T-helper 2 cell treated with Interferon-gamma antibody and Interleukin-4, amounts not matched to agents 5 μg/mL and 100 μg/mL, for 36 hours (primary cell): ENCODE measurements at places on chromosomes 16 and 17.

- H3K4me3 ChIP-seq, result no peak overlapping the region
- DNase-seq, result no peak
- H3K27ac ChIP-seq, result peak overlapping the region; percentile 57
- H3K4me1 ChIP-seq, result peaks cover 11% of the 10 kb centered on the region
Measured at GRCh38 chr17:16085066-16085699, 85.6 kb downstream of the TTC19 start.

DNA sequence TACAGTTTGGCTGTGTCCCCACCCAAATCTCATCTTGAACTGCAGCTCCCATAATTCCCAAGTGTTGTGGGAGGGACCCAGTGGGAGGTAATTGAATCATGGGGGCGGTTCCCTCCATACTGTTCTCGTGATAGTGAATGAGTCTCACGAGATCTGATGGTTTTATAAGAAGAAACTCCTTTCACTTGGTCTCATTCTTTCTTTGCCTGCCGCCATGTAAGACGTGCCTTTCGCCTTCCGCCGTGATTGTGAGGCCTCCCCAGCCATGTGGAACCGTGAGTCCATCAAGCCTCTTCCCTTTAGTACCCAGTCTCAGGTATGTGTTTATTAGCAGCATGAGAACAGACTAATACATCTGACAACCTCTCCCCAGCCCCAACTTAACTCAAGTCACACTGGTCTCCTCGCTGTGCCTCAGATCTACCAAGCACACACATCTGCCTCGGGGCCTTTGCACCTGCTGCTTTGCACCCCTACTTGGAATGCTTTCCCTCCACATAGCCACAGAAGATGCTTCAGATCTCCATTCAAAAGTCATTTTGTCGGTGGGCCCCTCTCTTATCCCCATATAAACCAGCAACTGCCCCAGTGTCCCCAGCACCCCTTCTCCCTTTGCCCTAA, 74.4 kb downstream of the RPH3AL start:
- H3K27ac ChIP-seq, result no peak overlapping the region
- no peak for DNase-seq
- no peaks in the 10 kb centered on the region for H3K36me3 ChIP-seq
- no peak overlapping the region for H3K4me3 ChIP-seq
- no peaks in the 10 kb centered on the region for H3K4me1 ChIP-seq
- H3K27me3 ChIP-seq, result no peaks in the 10 kb centered on the region

DNA sequence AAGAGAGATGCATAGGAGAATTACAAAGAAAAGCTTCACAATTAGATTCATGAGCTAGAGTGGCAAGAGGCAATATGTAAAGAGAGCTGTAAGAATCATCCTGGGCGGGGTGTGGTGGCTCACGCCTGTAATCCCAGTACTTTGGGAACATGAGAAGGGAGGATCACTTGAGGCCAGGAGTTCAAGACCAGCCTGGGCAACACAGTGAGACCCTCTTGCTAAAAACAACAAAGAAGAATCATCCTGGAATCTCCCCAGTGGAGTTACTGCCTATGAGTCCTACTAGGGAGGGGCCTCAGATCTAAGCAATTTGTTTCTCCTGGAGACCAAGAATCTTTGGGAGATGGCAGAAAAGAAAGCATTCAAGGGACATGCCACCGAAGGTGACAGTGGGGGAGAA, 119.1 kb downstream of the HIC1 start:
- peaks cover 46% of the 10 kb centered on the region for H3K36me3 ChIP-seq
- peaks cover 24% of the 10 kb centered on the region for H3K4me1 ChIP-seq
- H3K27ac ChIP-seq, result peak overlapping the region; percentile 52

GRCh38 chr16:9212621-9213020, 121.2 kb downstream of the HAPSTR1 start:
- H3K27ac ChIP-seq, result no peak overlapping the region
- H3K4me3 ChIP-seq, result no peak overlapping the region

- no peak overlapping the region for H3K27ac ChIP-seq
- no peaks in the 10 kb centered on the region for H3K36me3 ChIP-seq
- peak overlapping the region; percentile 22 for H3K4me3 ChIP-seq
- DNase-seq, result no peak
- no peaks in the 10 kb centered on the region for H3K27me3 ChIP-seq
Measured at GRCh38 chr17:43658900-43659299, 2.8 kb downstream of the MEOX1 start.

DNA sequence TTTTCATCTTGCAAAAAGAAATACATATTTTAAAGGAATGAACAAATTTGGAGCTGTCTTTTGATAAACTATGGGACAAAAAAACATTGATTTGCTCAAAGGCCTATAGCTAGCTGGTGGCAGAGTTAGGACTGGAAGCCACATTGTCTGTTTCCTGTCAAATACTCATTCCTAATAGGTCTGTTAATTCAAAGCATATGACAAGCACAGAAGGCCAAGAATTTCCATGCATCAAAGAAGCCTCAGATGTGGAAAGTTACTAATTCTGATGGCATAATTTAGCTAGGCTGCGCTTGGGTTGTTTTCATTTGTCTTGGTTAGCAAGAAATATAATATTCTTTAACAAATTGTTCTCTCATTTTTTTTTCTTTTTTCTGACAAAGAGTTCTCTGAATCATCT, 98.0 kb downstream of the CDK5R1 start:
- H3K4me3 ChIP-seq, result no peak overlapping the region
- peaks cover 9% of the 10 kb centered on the region for H3K36me3 ChIP-seq
- DNase-seq, result no peak
- no peaks in the 10 kb centered on the region for H3K4me1 ChIP-seq
- H3K27me3 ChIP-seq, result peaks cover 5% of the 10 kb centered on the region
- no peak overlapping the region for H3K27ac ChIP-seq

DNA sequence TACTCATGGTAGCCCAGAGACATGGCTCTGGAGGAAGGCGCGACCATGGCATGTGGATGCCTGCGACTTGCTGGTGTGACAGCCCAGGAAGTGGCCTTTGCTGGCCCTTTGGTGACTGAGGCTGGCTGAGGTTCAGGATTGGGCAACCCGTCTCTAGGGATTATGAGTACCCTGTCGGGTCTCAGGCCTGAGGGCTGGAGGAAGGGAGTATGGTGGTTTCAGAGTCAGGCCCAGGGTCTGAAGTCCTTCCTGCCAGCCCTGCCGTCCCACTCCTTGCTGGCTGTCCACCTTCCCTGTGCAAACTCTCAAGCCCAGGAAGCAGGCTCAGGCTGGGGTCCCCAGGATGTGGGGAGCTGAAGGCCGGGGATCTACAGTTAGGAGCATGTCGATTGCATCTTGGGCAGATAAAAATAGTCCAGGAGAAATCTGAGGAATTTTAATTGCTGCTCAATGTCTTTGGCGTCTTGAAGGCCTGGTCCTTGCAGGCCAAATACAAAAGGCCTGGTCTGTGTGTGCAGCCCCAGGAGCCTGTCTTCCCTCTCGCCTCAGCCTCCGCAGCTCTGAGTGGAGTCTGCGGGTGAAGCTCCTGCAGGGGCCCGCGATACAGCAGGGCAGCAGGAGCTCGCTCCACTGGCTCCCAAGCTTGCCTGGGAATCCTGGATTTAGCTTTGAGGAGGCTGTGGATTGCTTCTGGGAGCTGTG, 52.5 kb downstream of the NKD1 start:
- no peaks in the 10 kb centered on the region for H3K36me3 ChIP-seq
- H3K4me1 ChIP-seq, result peaks cover 4% of the 10 kb centered on the region
- H3K27ac ChIP-seq, result no peak overlapping the region
- H3K27me3 ChIP-seq, result no peaks in the 10 kb centered on the region
- DNase-seq, result no peak

GRCh38 chr16:82317411-82318167, 147.6 kb upstream of the MPHOSPH6 start:
- H3K27ac ChIP-seq, result no peak overlapping the region
- no peak overlapping the region for H3K4me3 ChIP-seq
- H3K27me3 ChIP-seq, result no peaks in the 10 kb centered on the region
- no peaks in the 10 kb centered on the region for H3K4me1 ChIP-seq
- no peak for DNase-seq
- no peaks in the 10 kb centered on the region for H3K36me3 ChIP-seq

- no peak for DNase-seq
- H3K4me1 ChIP-seq, result no peaks in the 10 kb centered on the region
- H3K27ac ChIP-seq, result no peak overlapping the region
- no peak overlapping the region for H3K4me3 ChIP-seq
Measured at GRCh38 chr17:12546983-12547382, 118.7 kb upstream of the MYOCD start.

DNA sequence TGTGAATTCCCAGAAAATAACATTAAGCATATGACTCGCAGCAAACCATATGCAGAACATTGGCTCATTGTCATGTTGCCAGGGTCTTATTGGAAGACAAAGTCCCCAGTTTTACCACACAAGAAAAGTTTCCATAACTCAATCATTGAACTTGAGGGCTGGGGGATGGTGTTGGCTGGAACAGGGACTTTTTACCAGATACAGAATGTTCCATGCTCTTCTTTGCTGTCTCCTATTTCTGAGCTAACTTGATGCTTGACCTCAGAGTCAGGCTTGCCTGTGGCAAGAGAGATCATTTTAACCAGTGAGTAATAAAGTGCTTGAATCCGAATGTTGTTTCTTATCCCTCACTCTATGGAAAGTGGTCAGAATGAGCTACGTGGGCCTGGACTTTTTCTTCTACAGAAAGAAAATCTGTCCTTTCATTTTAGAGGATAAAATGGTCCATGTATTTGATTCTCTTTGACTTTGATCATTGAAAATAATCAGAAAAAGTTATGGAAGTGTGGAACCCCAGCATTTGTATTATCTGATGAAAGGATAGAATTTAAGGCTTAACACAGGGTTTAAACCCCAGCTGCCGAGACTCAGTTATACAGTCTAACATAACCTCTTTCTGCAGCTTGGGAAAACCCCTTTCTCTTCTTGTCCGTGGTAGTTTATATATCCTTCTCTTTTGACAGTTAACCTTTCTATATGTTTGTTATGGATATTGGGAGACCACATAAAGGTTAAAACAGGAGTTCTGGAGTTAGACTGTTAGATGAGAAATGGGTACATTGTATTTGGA, 67.0 kb downstream of the TUBD1 start:
- peaks cover 51% of the 10 kb centered on the region for H3K4me1 ChIP-seq
- peak; percentile 73 for DNase-seq
- peak overlapping the region; percentile 86 for H3K4me3 ChIP-seq
- H3K27me3 ChIP-seq, result no peaks in the 10 kb centered on the region
- peak overlapping the region; percentile 96 for H3K27ac ChIP-seq

DNA sequence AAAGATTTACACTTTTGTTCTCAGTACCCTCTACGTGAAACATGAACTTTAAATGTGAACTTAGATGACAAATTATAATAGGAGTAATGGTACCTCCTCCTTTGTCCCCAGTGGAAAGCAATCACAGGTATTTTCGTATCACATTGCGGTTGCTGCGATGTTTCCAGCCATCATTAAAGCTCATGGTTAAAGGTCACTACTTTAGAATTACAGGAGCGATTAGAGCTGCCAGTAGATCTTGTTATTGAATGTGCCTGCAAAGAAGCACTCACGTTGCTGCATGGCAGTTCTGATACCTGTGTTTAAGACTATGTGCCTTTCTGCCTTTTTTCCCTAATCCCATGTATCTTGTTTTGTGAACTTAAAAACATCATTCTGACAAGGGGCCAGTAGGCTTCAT, 301.0 kb downstream of the CPPED1 start:
- no peak overlapping the region for H3K27ac ChIP-seq
- no peaks in the 10 kb centered on the region for H3K36me3 ChIP-seq
- no peak overlapping the region for H3K4me3 ChIP-seq

- DNase-seq, result no peak
- peaks cover 6% of the 10 kb centered on the region for H3K27me3 ChIP-seq
Measured at GRCh38 chr16:58654560-58655214, 25.1 kb upstream of the CNOT1 start.

GRCh38 chr17:53780320-53780719, 42.4 kb upstream of the KIF2B start:
- H3K27ac ChIP-seq, result no peak overlapping the region
- no peak for DNase-seq
- H3K4me3 ChIP-seq, result no peak overlapping the region
- H3K4me1 ChIP-seq, result no peaks in the 10 kb centered on the region
- H3K36me3 ChIP-seq, result no peaks in the 10 kb centered on the region

DNA sequence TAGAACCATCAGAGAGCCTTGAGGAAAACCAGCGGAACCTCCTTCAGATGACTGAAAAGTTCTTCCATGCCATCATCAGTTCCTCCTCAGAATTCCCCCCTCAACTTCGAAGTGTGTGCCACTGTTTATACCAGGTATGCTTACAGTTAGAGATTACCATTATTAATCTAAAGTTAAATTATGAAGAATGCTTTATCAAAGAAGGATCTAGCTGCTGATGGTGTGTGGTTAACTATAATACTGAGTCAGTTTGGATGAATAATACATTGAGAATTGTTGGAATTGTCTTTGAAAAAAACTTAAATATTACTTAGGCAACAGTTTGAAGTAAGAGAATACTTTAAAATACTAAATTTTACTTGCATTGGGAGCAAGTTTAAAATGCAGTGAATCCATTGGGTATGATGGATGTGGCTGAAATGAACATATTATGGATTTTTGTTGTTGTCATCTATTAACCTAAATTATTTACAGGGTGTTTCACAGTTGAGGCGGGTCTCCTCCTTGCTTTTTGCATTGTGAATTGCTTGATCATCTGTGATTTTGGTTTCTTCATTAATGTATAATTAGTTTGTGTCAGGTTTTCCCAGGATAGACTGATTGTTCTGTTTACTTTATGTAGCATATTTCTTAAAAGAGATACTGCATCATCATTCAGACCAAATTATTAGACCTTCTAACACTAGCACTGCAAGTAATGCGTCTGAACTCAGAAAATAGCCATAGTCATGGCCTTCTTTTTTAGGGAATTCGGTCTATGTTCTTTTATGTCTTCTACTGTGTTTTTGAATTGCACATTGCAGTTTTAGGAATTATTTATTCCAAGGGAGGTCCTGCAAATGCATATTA, 47.8 kb downstream of the OMG start:
- H3K27me3 ChIP-seq, result no peaks in the 10 kb centered on the region
- no peak overlapping the region for H3K27ac ChIP-seq
- H3K4me3 ChIP-seq, result no peak overlapping the region
- H3K4me1 ChIP-seq, result peaks cover 3% of the 10 kb centered on the region
- peaks cover 4% of the 10 kb centered on the region for H3K36me3 ChIP-seq
- DNase-seq, result no peak

GRCh38 chr16:65410801-65411200, 288.9 kb upstream of the CDH11 start:
- H3K27ac ChIP-seq, result no peak overlapping the region
- DNase-seq, result no peak
- H3K36me3 ChIP-seq, result no peaks in the 10 kb centered on the region
- no peak overlapping the region for H3K4me3 ChIP-seq

GRCh38 chr17:77846531-77847085, 111.9 kb upstream of the TNRC6C start:
- no peaks in the 10 kb centered on the region for H3K36me3 ChIP-seq
- H3K4me3 ChIP-seq, result no peak overlapping the region
- no peaks in the 10 kb centered on the region for H3K27me3 ChIP-seq
- no peak for DNase-seq

- H3K36me3 ChIP-seq, result peaks cover 10% of the 10 kb centered on the region
- no peak overlapping the region for H3K4me3 ChIP-seq
- H3K4me1 ChIP-seq, result no peaks in the 10 kb centered on the region
- H3K27me3 ChIP-seq, result no peaks in the 10 kb centered on the region
- no peak overlapping the region for H3K27ac ChIP-seq
Measured at GRCh38 chr17:64377769-64378282, 12.8 kb downstream of the PECAM1 start.
